Myocyte (in vitro differentiated cells): ENCODE measurements at places on chromosomes 6 and 20. TPM values are rescaled to one million over a fixed set of nuclear protein-coding genes. Genes with fewer than 3 reads are reported as not detected.

DNA sequence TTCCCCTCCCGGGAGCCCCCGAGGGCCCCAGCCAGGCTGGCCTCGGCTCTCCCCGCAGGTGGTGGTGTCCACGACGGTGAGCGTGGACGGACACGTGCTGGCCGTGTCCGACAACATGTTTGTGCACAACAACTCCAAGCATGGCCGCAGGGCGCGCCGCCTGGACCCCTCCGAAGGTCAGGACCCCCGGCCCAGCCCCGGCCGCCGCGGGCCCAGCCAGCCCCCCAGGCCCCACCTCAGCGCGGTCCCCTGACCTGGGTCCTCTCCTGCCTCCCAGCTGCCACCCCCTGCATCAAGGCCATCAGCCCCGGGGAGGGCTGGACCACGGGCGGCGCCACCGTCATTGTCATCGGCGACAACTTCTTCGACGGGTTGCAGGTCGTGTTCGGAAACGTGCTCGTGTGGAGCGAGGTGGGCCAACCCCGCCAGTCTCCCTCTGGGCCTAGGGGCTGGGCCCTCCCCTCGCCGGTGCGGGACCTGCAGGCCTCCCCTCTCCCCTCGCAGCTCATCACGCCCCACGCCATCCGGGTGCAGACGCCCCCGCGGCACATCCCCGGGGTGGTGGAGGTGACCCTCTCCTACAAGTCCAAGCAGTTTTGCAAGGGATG, 51.0 kb downstream of the CPXM1 start:
- DNase-seq, result no peak

Gene SNPH
- total RNA-seq, result 29.4 and 36.5 TPM in 2 replicates

DNA sequence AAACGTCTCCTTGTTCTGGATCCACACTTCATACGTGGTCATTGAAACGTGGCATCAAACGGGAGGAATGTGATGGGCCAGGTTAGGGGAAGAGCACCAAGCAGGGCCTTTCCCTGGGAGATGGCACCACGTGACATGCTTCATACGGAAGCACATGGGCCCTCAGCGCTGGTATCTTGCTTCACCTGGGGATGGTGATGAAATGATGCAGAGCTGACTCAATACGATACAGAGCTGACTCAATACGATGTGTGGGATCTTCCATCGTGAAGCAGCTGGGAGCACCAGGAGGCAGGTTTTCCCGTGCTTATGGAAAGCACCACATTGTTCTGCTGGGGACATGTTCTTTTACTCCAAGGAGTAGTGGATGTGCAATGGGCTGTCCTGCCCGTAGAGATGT, 22.5 kb upstream of the TAGAP start:
- no peak for DNase-seq

- no peak for DNase-seq
Observed at GRCh38 chr20:40966516-40967185, 62.0 kb upstream of the TOP1 start.

DNA sequence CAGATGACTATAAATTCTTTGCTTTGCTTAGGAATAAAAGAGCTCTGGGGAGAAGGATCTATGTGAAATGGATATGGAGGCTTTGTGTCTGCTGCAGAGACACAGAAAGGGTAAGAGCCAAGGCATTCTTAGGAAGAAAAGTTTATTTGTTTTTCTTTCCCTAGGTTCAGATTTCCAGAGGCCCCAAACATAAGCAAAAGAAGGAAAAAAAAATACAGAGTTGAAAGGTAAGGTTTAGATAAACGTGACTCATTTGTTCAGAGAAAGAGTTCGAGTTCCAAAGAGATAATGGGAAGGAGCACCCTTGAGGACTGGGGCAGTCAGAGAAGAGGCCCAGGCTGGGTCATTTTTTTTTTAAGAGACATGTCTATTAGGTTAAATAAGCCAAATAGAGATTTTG, 27.4 kb upstream of the BMP5 start:
- DNase-seq, result no peak

DNA sequence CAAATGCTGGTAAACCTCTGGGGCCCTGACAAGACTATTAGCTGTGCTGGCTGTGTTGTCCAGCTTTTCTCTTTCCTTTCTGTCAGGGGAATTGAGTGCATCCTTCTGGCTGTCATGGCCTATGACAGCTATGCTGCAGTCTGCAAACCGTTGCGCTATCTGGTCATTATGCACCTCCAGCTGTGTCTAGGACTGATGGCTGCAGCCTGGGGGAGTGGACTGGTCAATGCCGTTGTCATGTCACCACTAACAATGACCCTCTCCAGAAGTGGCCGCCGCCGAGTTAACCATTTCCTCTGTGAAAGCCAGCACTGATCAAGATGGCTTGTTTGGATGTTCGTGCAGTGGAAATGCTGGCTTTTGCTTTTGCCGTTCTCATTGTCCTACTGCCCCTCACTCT, 20.3 kb downstream of the OR2B6 start:
- no peak for DNase-seq

- DNase-seq, result peak; percentile 34
Observed at GRCh38 chr20:58523971-58524315, 8.7 kb upstream of the APCDD1L start.

Gene SLC4A11
- total RNA-seq, result 10.3 and 12.2 TPM in 2 replicates

GRCh38 chr6:90136837-90137568, 159.6 kb downstream of the BACH2 start:
- no peak for DNase-seq

Gene SLC17A1
- not detected in 2 replicates for total RNA-seq

Gene CLDN20
- 0.45 TPM in 1 of 2 replicates, not detected in the other for total RNA-seq

Gene IL20RA
- 6.4 and 6.7 TPM in 2 replicates for total RNA-seq

DNA sequence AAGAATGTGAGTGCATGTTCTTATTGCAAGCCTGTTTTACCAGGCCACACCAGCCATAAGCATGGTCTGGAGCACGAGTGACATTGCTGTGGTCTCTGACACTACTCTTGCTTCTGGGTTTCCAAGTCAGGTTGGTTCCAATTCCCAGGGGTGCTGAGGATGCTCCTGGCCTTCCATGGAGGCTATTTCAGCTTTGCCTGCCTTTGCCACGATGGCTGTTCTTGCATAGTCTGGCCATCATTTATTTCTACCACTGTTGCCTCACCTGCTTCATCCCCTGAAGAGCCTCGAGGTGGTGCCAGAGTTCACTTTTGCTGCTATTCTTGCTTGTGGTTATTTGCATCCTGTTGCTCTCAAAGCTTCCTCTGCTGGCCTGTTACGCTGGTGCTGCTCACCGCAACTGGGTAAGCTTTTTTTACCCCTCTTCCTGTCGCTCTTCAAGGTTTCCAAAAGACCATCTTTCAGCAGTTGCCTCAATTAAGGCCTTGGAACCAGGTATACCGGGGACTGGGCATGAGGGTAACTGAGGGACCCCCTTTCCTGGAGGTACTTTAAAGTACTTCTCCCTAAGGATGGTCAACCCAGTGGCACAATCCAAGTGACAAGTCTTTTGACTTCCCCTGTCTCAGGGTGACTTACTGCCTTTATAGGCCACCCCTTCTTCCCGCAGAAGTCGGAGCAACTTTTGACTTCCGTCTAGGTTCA, 64.5 kb downstream of the AKAP7 start:
- DNase-seq, result peak; percentile 38

DNA sequence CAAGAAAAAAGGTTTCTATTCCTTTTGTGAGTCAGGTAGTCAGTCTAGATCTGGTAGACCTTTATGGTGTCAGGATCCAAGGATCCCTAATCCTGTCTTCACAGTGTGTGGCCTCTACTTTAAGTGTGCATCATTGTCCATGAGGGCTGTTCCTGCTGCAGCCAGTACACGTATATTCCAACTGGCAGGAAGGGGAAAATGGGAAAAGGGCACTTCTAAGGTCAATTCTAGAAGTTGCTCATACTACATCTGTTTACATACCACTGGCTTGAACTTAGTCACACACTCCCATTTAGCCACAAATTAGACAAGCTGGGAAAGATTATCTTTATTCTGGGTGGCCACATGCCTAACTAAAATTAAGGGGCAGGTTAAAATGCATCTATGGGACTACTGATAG, 9.7 kb upstream of the MMS22L start:
- no peak for DNase-seq

DNA sequence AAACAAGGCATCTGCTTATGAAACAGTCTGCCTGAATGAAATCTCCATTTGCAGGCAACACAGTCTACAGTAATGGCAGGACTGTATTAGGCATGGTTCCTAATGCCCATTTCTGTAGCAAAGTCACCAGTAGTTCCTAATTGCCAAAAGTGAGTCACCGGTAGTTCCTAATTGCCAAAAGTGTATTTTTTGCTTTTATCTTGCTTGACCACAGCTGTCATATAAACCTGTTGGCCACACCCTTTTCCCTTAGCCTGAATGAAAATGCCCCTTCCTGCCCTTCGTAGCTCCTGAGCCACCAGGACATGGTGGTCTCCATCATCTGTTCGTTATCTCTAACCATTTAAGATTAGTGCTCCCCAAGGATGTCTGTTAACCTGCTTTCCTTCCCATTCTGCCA, 34.5 kb downstream of the MTHFD1L start:
- DNase-seq, result no peak

GRCh38 chr20:64146936-64147477, 17.2 kb upstream of the MYT1 start:
- DNase-seq, result no peak

Gene IPCEF1
- not detected in 2 replicates for total RNA-seq

DNA sequence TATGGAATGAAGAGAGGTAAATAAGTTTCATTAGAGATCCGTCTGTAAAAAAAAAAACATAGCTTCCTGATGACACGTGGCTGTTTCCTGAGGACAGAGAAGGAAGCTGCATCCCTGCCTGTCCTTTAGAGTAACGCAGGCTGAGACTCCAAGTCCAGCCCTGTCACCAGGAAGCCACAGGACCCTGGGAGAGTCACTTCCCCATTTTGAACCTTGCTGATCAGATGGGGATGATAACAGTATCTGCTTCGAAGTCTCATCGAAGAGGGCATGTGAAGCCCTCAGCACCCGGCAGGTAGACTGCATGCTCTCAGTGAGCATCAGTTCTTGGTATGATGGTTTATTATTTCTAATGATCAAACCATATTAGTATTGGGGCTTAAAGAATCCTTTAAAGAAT, 139.1 kb upstream of the KCNG1 start:
- DNase-seq, result no peak

- DNase-seq, result no peak
Observed at GRCh38 chr6:113488061-113488460, 369.1 kb upstream of the MARCKS start.

Gene PIGT
- total RNA-seq, result 123 and 136 TPM in 2 replicates

DNA sequence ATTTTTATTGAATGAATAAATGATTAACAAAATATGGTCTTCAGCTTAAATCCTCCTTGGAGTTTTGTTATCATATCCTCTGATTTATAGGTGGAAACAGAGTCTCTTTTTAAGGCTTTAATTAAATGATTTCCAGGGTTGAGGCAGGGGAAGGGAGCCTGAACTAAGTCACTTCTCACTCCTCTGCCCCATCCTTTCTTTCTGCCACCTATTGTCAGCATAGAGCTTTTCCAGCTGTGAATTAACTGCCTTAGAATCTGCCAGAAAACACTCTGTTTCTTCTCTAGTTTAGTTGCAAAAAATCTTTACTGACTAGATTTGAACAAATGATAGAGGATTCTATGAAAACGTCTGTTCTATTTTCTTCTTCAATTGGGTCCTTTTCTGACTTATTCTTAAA, 9.8 kb downstream of the OGFRL1 start:
- no peak for DNase-seq

GRCh38 chr6:170265655-170266054, 25.2 kb downstream of the DLL1 start:
- peak; percentile 48 for DNase-seq

Gene WFDC2
- not detected in 2 replicates for total RNA-seq

- DNase-seq, result no peak
Observed at GRCh38 chr6:115411756-115412155, 648.9 kb downstream of the FRK start.

GRCh38 chr20:53174454-53174853, 202.3 kb downstream of the TSHZ2 start:
- no peak for DNase-seq
